ENCODE measurements at places on chromosomes 2 and 18.

DNA sequence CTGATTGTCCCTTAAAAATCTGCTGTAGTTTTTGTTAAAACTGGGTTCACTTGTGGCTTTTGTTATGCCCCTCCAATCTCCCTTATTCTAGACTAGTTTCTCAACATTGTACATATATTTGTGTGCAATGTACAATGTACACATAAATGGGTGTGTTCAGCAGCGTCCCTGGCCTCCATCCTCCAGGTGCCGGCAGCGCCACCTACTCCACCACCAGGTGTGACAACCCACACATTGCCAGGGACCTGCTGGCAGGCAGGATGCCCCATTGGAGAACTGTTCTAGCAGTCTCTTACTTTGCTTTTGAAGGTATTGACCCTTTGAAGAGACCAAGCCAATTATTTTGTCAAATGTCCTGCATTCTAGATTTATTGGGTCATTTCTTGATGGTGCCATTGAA is 75.4 kb downstream of the SH3RF3 start:
- no peak for DNase-seq

DNA sequence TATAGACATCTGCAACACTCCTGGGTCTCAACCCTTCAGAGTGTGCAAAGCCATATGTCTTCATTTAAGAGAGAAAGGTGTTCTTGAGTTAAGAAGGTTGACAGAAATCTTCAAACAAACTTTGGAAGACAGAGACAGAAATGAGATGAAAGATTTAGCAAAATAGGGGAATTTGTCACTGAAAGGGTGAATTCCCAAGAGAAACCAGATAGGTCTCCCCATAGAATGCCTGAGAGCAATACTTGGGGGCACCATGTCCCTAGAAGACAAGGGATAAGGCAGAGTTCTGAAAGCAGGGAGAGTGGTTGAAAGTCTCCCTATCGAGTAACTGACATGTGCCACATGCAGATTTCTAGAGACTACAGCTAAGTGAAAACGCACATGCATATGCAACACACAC is 50.0 kb downstream of the AP1S3 start:
- no peak for DNase-seq

DNA sequence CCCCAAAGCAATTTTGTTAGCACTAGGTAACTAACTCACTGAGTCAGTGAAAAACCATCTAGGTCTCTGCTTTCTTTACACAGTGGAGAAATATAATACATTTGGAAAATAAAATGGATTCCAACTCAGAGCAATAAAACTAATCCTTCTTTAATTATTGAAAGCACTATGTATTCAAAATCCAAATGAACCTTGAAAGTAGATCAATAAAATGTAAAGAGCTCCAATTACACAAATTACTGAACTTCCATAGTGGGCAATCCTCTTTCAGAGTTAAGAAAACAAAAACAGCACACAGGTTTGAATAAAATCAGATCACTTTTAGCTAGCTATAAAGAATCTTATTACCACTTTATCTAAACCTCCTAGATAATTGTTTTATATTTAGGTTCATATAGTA is 208.1 kb downstream of the NR4A2 start:
- DNase-seq = no peak

DNA sequence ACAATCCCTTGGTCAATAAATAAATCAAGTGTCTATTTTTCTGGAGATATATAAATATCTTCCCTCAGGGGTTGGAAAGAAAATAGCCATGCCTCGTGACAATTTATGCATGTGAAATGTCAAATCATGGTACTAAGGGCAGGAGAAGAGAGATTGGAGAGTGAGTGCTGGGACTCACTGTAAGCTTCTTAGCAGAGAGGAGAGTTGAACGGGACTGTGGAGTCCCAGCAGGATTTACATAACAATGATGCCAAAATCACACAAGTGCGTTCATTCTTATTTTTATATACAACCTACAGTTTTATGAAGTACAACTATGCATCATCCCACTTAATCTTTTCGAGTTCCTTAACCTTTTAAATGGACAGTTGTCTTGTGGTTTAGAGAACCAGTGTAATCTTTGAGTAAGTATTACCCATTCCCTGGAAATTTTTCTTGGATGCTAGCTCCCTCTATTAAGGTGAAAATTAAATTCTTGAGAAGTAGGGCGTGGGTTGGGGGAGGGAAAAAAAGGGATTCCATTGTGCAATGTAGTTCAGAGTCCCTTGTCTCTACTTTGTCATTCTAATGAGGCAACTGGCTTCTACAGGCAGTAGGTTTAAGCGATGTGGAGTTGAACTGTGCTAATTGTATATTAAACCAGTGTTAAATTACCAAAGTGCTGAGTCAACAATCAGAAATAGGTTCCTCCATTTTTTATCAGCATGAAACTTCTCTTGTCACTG is 143.6 kb upstream of the EPHA4 start:
- DNase-seq = no peak

DNA sequence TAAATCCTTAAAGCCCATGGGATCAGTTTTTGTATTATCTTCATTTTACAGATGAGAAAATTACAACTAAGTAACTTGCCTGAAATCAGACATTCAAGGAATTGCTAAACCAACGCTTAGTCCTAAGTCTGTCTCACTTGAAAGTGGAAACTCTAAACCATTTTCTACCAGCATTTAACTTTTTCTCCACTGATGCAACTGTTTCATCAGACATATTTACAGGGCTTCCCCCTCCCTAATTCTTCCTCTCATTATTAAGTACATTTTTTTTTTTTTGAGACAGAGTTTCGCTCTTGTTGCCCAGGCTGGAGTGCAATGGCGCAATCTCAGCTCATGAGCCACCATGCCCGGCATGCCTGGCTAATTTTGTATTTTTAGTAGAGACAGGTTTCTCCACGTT is 88.6 kb downstream of the ACVR1C start:
- no peak for DNase-seq

- DNase-seq = no peak
Measured at GRCh38 chr2:208266553-208266893, 468 bp downstream of the PIKFYVE start.

- DNase-seq = no peak
Measured at GRCh38 chr2:231605607-231606091, 13.0 kb downstream of the TEX44 start.

DNA sequence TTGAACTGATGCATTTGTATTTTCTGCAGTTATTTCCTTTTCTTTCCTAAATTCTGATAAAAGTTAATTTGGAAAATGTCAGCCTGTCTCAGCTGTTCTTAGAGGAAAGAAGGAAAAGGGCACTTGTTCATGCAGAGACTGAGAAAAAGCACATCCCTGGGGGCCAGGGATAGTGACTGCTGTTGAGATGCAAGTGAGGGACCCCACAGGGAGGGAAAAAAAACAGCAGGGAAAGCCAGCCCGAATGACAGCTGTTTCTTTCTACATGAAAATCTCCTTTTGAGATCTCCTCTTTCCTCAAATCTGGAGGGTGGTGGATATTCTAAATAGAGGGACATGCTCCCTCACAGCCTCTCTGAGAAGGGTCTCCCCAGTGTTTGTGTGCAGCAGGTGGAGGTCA is 14.0 kb upstream of the MTA3 start:
- no peak for DNase-seq

GRCh38 chr2:98037666-98038336 is 42.1 kb upstream of the TMEM131 start:
- no peak for DNase-seq

DNA sequence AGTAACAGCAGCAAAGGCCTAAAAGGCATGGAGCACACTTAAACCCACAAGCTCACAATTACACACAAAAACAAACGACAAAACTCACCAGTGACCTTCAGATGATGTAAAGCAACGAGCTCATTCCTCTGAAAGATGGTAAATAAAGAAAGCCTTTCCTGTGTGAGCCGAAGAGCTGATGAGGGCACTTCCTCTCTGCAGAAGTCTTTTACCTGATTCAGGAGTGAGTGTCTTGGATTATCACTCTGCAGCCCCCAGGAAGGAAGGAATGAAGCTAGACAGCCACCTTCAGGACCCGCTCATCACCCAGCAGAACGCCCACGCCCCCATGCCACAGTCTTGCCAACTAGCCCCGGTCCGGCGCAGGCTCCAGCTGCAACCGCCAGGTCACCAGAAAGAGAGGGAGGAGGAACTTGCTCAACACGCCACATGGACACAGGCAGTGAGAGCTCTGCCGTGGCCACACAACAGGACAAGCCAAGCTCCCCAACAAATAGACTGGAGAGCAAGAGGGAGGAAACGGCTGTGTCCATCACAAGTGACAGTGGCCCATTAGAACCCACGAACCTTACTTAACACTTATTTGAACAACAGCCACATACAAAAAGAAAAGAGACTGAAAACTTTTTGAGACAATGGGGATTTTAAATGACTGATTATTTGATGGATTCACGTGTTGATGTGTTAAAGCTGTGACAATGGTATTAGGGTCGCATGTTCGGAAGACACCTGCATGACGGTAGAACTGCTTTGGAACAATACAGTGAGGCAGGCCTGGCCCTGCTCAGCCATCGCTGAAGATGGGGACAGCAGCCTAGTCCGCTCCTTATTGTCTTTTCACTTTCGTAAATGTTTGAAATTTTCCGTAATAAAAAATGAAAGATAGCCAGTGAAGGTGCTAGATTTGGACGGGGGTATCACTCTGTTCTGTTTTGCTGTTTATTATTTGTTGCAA is 127.3 kb downstream of the HDAC4 start:
- DNase-seq = no peak

- no peak for DNase-seq
Measured at GRCh38 chr2:68236876-68237275, 15.5 kb downstream of the PPP3R1 start.

GRCh38 chr2:20169796-20170703 is 54.9 kb downstream of the SDC1 start:
- DNase-seq = no peak

- DNase-seq = no peak
Measured at GRCh38 chr2:10471046-10471571, 23.0 kb upstream of the ODC1 start.

- DNase-seq = no peak
Measured at GRCh38 chr2:190407246-190407661, 901 bp upstream of the MFSD6 start.

DNA sequence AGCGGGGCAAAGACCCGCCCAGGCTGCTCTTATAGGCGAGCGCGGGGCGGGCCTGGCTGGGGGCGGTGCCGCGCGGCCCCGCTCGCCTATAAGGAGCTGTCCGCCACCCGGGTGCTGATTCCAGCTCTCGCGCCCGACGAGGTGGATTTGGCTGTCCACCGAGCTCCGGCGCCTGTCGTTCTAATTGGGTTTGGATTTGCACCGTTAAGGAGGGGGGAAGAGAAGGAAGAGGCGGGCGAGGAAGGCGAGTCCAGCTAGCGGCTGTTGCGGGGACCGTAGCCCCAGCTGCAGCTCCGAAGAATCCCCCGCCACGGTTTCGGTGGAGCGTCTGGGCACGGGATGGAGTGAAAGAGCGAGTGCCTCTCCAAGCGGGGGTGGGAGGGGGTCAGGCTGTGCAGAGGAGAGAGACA is at the start of gene CNTNAP5:
Gene CNTNAP5, plus strand, starts transcription at position 117 of the 410 bp plus-strand sequence. CDS start 364 bp downstream, outside the sequence.
- peak; percentile 32 for DNase-seq

- DNase-seq = no peak
Measured at GRCh38 chr2:64999754-65000153, 10.6 kb downstream of the SLC1A4 start.

DNA sequence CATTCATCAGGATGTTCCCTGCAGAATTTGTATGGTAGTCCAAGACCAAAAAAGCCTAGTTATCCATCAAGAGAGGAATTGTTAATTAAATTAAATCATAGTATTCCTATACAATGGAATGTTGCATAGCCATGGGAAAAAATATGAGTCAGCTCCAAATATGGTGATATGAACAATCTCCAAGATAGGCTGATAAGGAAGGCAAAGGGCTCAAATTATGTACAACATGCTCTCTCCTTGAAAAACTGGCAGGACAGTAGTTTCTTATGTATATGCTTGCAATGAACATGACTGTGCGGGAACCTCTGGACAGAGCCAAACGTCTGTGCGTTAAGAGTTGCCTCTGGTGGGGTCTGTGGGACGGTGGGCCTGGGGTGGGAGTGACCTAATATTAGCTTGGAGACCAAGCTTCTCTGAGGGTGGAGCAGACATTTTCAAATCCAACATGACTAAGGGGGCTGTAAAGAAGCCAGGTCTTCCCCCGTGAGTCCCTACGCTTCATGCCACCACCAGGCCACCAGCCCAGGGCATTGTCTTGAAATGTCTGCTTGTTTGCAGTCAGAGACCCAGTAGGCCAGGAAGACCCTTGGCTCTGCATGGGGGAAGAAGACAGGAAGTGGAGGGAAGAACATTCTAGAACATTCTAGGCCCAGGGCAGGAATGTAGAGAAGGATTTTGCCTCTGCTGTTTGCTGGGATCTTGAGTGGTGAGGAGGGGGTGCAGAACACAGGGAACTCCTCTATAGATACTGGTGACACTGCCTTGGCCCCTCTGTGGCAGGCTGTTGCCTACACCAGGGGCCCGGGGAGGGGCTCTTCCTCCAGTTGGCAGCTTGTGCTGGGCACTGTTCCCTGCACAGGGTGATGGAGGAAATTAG is 244.0 kb upstream of the HS6ST1 start:
- no peak for DNase-seq

DNA sequence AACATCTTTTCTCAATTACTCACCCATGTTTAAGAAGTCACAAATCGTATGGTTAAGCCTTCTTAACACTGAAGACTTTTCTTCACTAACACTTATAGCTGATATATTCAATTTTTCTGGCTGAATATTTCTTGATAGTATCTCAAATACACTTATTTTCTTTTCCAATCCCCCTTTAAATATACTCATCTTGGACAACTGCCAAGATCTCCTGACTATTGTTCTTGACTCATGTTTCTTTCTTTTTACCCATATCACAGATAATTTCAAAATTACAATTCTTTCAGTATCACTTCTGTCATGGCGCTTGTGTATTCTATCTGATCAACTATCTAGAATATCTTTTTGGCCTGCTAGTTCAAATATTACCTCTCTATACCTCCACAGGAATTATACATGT is 954.3 kb upstream of the ACVR2A start:
- no peak for DNase-seq

- DNase-seq = no peak
Measured at GRCh38 chr2:59236723-59237122, 995.6 kb upstream of the FANCL start.

DNA sequence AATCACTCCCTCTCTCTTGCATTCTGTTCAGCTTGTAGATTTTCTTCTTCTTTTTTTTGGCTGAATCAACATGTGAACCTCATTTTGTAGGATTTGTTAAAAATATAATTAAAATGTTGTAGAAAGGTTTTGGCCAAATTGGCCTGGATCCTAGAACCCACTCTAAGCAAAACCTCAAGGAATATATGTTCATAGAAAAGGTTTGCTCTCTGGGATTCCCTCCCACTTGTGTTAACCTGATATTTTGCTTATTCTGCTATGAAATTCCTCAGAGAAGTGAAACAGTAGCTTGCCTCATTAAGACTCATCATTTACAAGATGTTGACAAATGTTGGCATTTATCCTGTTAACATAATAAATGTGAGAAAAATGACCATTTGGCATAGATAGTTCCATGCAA is 456.7 kb downstream of the TMEM182 start:
- no peak for DNase-seq

GRCh38 chr2:38438883-38439612 is 62.0 kb upstream of the ATL2 start:
- DNase-seq = peak; percentile 34

DNA sequence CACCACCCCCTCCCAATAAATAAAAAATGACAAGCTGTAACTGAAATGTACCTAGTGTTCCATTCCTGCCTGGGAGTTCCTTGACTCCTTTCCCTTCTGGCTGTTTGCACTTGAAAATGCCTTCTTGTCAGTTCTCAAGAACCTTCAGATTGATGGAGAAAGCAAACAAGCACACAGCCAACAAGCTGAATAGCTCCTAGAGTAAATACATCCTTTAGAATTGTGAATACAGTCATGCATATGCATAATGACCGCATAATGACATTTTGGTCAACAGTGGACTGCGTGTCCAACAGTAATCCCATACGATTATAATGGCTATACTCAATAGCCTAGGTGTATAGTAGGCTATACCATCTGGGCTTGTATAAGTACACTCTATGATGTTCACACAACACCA is 97.0 kb downstream of the LYPD6 start:
- no peak for DNase-seq
